ENCODE measurements at places on chromosomes 4 and X. TPM values are rescaled to one million over a fixed set of nuclear protein-coding genes. Genes with fewer than 3 reads are reported as not detected.
A peak's percentile ranks its signal among the peaks of the same experiment; 100 is the strongest.

DNA sequence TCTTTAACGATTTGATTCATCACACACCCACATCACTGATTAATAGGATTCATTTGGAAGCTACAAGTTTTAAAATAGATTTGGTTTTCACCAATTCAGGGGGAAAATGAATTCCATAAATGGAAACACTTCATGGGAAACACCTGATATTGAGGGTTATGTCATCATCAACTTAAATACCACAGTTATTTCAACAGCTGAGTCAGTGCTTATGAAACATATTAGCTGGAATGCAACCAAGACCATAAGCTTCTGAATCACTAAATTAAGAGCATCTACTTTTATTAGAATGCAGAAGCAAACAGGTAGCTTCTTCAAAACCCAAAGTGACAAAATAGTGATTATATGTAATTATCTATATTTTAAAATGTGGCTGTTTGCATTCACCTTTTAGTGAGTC is 207.8 kb upstream of the DCAF8L1 start:
- H3K36me3 ChIP-seq, result no peaks in the 10 kb centered on the region
- DNase-seq, result no peak
- H3K4me1 ChIP-seq, result no peaks in the 10 kb centered on the region
- no peaks in the 10 kb centered on the region for H3K27me3 ChIP-seq
- no peak overlapping the region for H3K4me3 ChIP-seq
- no peak overlapping the region for H3K27ac ChIP-seq

DNA sequence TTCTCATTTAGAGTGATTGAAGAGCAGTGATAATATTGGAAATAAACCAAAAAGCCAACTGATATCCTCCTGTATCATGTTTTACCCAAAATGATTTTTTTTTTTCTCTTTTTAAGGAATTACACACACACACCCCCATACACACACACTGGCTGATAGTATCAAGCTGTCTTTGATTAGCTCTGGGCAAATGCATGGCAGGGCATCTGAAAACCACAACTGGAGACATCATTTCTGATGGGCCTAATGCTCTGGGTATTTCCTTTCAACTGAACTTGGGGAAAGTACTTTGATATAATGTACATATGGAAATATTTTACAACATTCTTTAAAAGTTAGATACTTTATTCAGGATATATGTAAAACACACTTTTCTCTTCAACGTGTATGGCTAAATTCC is 14.2 kb upstream of the OSTC start:
- H3K4me3 ChIP-seq, result no peak overlapping the region
- peaks cover 45% of the 10 kb centered on the region for H3K36me3 ChIP-seq
- no peaks in the 10 kb centered on the region for H3K4me1 ChIP-seq
- no peak overlapping the region for H3K27ac ChIP-seq
- H3K27me3 ChIP-seq, result no peaks in the 10 kb centered on the region
- DNase-seq, result no peak

DNA sequence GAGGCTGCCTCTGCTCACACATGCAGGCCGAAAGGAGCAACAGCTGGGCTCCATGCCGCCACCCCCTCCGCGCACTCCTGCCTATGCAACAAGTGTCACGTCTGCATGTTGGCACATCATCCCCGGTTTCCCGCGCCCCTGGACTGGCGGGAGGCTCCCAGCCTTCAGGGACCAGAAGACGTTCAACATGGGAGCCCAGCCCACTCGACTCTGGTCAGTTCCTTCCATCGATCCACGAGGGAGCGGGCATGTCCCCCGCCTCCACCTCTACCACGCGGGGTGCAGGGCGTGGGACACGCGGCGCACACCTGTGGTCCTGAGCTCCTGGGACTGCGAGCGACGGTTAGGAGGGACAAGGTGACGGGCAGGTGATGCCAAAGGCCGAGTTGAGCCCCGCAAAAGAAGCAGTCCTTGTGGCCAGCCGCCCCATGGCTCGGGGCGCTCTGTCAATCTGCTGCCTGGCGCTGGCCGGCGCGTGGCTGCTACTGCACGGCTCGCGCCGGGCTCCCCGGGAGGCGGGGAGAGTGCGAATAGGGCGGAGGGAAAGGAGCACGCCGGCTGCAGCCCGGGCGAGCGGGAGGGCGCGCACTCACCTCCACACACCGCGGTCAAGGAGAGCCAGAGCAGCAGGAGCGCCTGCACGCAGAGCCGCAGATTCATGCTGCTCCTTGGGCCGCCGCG is 645 bp downstream of the APLN start:
- H3K27me3 ChIP-seq, result no peaks in the 10 kb centered on the region
- H3K4me1 ChIP-seq, result peaks cover 15% of the 10 kb centered on the region
- H3K4me3 ChIP-seq, result peak overlapping the region; percentile 52
- no peak overlapping the region for H3K27ac ChIP-seq
- H3K36me3 ChIP-seq, result no peaks in the 10 kb centered on the region

DNA sequence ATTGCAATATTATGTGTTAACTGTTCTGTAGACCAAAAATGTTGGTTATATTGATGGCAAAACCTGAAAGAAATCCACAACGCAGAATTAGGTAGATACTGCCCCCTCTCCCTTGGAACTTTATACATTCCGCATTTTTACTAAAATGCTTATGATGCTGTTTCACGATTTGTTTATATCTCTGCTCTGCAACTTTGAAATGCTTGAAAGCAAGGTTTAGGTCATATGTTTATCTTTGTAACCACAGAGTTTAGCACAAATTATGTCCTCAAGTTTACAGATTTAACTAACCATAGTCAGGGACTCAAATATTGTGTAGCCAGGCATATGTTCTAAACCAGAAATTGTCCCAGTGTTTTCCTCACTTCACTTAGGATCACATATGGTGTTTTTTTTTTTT is 66.1 kb upstream of the H2AZ1 start:
- no peaks in the 10 kb centered on the region for H3K36me3 ChIP-seq
- DNase-seq, result no peak
- no peak overlapping the region for H3K4me3 ChIP-seq
- H3K4me1 ChIP-seq, result no peaks in the 10 kb centered on the region

GRCh38 chrX:22360129-22360528 is 87.4 kb downstream of the CBLL2 start:
- no peak for DNase-seq
- no peak overlapping the region for H3K27ac ChIP-seq

TSPAN6 gene
- total RNA-seq, result 8.3 TPM

CT83 gene
- total RNA-seq, result not detected

All from esophagus muscularis mucosa (tissue), 4 donors.